ENCODE measurements at places on chromosomes 1 and 21.
A peak's percentile ranks its signal among the peaks of the same experiment; 100 is the strongest.

- no peak for DNase-seq
Observed at GRCh38 chr1:205563927-205564441, 59.5 kb downstream of the CDK18 start.

DNA sequence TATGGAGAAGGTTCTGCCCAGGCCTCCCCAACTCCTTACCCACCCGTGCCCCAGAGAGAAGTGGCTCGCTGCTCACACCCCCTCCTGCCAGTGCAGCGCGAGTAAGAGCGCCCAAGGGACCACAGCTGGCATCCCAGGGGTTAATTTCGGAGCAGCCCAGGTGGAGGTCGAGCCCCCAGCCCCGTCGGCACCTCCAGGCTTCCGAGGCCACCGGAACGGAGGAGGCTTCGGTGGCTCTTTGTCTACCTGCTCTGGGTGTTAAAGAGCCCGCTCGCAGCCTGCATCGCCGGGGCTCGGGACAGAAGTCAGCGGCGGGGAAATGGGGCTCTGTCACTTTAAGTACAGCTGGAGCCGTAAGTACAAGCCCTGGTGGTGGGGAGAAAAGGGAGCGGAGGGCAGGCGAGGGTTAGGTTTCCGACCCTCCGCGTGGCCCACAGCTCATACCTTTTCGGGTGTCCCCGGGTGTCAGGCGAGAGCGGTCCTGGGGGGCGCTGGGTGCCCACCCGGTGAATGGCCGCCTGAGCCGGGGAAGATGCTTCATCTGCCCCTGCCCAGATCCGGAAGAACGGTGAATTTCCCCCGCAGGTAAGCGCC is 89.4 kb upstream of the IPO9 start:
- DNase-seq: peak; percentile 31

DNA sequence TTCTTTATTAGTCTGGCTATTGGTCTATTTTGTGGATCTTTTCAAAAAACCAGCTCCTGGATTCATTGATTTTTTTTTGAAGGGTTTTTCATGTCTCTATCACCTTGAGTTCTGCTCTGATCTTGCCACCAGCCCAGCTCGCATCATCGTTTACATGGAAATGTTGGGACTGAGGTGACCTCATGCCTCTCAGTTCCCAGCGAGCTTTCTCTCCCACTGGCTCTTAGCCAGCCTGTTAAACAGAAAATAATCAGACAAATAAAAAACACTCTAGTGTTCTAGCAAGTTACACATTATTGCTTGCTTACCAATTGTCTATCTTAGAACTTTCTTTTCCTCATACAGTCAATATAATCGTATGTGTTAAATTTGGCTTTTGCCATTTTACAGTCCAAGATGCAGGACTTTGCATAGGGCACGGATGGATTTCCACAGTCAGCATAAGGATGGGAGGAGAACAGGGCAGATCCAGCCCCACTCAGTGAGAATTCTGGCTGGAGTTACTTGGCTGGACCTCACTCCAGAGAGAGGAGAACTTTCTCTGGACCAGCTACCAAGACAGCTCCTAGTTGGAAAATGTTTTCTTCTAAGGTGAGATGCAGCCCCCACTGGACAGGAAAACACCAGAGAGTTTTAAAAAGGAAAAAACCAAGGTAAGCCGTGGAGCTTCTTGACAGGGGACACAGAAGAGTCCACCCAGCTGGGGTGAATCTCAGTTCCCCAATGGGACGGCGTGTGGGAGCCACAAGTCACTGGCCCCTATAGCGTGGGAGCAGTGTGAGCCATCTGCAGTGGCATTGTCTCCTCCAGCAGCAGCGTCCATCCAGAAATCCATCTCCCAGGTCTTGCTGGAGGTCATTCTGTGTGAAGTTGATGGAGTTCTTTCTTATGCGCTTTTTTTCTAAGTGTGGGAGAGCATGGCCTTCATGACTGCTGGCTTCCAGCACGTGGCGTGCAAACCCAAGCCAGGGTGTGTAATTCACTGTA is 17.6 kb downstream of the PGBD2 start:
- DNase-seq: no peak

DNA sequence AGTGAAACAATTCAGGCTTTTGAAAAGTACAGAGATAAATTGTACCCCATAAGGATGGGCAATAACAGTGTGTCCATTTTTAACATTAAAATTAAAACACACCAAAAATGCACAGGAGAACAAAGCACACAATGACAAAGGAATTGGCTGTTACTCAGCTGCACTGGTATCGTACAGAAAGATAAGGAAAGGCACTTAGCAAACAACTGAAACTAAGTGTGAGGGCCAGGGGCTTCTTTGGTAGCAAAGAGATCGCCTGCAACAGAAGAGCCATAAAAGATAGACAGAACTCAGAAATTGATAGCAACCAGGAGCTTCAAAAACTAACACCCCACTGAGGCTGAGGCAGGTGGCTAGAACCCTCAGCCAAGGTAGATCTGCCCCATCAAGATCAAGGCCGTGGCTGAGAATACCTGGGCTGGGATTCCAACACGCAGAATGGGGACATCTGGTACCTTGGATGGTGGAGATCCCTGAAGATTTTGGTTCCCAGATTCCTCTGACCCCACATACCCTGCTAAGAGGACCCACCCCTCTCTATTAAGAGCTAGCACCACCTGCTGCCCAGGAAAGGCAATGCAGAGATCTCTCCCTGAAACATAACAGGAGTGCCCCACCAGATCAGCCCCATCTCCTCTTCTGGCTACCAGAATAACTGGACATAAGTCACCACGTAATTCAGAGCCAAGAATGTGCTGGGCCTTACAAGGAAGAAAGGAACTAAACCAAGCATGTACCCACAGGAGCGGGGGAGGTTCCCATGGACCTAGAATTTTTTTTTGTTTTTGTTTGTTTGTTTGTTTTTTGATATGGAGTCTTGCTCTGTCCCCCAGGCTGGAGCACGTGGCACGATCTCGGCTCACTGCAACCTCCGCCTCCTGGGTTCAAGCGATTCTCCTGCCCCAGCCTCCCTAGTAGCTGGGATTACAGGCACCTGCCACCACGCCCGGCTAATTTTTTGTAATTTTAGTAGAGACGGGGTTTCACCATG is 16.2 kb downstream of the PLEKHO1 start:
- no peak for DNase-seq

GRCh38 chr1:112817555-112818373 is 102.6 kb upstream of the PPM1J start:
- DNase-seq: no peak

GRCh38 chr1:109499661-109500536 is 6.0 kb downstream of the CYB561D1 start:
- DNase-seq: peak; percentile 44

Data from stimulated activated CD4-positive, alpha-beta T cell treated with anti-CD3 and anti-CD28 coated beads, Interleukin-15, amount 100 ng/mL, for 48 hours (primary cell).